ENCODE measurements at places on chromosomes 3 and 15. TPM values are rescaled to one million over a fixed set of nuclear protein-coding genes. Genes with fewer than 3 reads are reported as not detected.

The ITIH1 gene
- total RNA-seq = not detected

The IL5RA gene
- total RNA-seq = 0.30 TPM

The PDE12 gene
- total RNA-seq = 19.9 TPM

DNA sequence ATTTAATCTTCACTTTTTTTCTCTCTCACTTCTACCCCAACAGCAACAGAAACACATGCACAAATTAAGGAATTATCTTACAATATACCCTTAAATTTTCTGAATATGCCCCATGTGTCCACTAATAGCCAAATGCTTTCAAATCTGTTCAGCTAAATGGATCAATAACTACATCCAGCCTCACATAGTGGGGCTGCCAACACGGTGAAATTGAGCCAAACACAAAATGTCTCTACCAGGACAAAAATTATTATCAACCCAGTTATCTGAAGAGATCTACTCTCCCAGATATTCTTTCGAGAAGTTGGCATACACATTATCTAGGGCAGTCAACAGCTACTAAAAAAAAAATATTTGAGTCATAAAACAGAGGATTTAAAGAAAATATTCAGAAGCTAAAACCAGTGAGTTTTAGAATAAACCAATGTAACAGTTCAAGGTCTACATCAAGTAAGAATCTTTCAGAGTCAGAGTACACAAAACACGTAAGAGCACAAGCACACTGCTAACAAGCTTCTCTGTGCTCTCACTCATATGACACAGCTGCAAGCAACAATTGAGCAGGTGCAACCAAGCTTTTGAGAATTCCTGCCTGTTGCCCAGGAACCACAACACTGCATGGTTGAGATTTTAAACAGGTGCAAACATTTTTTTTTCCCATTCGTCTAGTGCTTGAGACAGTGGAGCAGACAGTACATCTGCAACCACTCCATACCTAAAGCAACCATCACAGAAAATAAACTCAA is 247.7 kb downstream of the ZBTB20 start:
- DNase-seq = no peak

DNA sequence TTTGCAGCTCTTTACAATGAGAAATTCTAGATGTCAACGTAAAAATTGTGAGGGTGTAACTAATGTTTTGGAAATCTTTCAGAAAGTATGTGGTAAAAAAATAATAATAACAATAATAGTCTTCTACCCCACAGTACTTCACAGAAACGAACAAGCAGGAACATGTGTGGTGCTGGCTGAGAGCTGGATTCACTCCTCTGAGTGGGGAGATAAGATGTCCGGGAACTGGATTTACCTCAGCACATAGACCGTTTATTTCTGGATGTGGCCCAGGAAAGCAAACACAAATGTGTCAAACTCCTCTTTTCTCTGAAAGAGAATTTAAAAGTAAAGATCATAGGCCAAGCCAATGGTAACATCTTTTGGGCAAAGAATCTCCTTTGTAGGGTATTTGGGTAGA is 103.4 kb downstream of the SLC49A4 start:
- no peak for DNase-seq

DNA sequence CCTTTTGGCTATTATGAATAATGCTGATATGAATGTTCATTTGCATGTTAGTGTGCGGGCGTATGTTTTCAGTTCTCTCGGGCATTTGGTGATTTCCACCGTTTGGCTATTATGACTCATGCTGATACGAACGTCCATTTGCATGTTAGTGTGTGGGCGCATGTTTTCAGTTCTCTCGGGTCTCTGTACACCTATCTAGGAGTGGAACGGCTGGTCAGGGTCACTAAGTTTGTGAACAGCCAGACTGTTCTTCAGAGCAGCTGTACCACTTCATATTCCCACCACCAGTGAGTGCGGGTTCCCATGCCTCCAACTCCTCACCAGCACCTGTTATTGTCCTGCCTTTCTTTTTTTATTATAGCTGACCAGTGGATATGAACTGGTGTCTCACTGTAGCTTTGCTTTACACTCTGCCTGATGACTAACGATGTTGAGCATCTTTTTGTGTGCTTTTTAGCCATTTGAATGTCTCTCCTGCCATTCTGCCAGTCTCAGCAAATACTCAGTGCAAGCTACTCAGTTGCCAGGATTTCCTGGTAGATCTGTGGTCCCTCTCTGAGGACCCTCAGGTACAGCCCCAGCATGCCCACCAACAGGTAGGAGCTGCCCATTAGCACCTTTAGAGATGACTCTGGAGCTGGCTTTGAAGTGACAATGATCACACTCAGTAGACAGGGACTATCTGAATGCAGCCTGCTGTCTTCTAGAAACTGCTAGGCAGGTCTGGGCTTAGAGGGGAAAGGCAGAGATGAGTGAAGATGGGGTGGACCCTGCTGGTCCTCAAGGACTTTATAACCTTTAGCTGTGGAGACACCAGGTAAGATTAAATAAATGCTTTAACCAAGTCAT is 141.1 kb downstream of the XXYLT1 start:
- peak; percentile 64 for DNase-seq

GRCh38 chr3:138186221-138186620 is 880 bp upstream of the ARMC8 start:
- no peak for DNase-seq

DNA sequence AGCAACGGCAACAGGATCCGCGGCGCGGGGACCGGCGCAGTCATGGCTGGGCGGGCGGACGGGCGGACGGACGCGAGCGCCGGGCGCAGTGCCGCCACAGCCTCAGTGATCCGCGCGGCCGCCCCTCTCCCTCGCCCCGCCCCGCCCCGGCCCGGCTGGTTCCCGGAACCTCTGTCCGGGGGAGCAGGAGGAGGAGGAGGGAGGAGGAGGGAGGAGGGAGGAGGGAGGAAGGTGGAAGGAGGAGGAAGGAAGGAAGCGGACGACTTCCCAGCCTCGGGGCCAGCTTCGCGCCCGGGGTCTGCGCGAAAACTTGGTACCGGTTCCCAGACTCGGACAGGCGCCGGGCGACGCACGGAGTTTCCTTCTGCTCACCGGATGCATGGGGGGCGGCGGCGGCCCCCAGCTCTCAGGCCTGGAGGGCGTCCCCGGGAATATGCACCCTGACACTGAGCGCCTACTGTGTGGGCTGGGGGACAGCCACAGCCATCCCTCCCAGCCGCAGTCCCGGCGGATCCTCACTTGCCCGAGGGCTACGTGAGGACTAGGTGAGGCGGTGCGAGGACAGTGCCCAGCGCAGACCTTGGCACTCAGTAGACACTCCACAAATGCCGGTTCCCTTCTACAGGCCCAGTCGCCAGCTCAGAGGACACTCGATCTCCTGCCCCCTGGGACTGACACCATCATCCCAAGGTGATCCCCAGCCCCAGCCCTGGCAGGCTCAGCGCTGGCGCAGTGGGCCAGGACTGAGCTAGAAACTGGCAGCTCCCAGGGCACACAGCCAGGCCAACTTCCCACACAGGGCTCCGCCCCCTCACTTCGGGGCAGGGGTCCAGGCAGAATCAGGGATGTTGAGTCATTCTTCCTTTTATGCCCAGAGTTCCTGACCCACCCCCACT is at the start of gene SHISA5:
SHISA5 (minus strand) TSS at position 124 of the 896 bp plus-strand sequence; CDS start at position 44, 80 bp downstream.
- peak; percentile 74 for DNase-seq

DNA sequence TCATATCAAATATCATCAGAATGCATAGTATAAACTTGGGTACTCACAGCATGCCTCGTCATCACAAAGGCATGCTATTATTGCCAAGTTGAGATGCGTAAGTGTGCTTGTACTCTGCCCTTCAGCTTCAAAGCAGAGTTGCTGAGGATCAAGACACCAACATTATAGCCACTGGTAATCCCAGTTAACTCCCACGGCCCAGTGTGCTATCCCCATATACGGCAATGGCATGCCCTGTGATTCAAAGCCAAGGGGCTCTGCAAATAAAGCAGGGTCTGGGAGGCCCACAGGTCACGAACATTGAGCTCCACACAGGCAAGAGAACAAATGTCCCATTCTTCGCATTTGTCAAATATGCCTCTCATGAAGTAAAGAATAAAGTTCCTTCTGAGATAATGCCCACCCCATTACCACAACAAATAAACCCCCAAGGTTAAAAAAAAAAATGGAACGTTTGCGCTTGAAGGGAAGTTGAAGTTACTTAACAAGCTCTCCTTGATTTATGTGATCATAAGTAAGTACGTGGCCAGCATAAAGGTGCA is 298.1 kb upstream of the NECTIN3 start:
- no peak for DNase-seq

DNA sequence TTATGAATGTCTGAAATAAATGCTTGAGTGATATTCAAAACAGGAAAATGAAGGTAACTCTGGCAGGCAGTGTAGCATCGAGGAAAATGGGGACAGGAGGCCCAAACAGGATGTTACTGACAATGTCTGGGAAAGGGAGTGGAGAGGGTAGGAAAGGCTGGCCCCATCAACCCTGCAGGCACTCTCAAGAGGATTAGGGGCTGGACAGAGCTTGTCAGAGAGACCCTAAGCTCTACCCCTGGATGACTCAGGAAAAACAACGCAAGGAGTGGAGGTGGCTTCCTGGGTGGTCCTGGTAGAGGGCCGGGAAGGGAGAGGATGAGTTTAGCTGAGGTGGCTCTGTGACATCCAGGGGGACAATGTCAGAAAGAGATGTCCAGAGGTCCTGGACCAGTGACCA is 106.0 kb downstream of the RYK start:
- no peak for DNase-seq

DNA sequence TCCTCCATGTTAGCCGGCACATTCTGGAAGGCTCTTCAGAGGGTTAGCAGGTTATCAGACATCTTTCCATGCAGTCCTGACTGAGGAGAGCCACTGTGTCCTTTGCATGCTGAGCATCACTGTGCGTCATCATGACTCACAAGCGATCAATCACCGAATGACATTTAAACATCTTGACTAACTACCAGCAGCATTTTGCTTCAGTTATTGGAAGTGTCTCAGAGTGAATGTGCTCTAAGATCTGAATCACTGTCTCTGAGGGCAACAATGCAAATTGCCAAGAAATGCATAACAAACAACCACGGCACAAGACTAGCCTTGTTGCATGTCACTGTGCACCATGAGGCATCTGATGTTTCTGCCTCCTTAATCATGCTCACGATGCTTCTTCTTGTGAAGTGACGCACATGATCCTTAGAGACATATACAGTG is 18.3 kb upstream of the ATP8B4 start:
- peak; percentile 80 for DNase-seq

DNA sequence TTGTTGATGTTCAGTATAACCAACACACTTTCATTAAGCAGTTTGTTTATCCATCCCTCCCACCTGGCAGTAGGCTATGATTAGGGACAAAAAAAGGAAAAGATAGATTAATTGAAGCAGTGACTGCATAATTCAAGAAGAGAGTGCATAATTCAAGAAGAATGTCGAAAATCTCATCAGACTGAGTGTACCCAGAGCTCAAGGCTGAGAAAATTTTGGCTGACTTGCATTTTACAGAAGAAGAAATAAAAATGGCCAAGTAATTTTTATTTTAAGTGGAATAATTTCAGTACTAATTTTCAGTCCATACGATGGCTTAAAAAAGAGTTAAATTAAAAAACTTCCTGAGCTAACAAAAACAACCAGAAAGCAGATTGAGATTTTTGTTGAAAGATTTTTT is 145.4 kb upstream of the LRRFIP2 start:
- no peak for DNase-seq

DNA sequence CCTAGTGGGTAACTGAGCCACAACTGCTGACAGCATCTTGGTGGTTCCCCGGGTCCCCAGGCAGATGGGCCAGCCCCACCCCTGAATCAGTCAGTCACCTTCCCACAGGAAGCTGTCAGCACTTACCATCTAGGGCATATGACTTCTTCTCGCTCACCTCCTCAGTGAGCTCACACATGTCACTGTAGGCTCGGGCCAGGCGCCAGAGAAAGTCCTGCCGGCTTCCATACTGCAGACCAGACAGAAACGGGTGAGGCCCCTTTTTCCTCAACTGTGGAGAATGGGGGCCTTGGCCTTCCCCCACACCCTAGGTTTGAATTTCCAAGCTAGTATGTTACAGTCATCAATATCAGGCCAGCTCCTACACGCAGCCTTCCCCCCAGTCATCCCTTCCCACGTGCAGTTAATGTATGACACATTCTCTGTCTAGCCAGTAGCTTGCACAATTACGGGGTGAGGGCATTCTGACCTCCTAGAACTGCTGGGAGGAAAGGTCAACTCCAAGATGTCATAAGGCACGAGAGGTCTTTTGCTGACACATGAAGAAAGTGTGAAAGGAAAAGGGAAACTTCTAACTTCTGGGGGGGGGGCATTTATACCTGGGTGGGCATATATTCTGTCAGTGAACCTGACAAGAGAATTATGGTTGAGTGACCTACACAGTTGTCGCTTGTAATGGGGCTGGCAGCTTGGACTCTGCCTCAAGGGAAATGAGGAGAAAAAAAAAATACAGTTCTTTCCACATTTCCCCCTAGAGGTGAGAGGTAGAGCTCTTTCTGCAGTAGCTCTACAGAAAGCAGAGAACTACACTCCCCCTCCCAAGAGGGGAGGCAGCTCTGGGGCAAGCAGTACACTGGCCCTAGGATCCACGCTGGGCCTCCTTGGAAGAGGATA is 10.9 kb downstream of the RMDN3 start:
- peak; percentile 82 for DNase-seq

DNA sequence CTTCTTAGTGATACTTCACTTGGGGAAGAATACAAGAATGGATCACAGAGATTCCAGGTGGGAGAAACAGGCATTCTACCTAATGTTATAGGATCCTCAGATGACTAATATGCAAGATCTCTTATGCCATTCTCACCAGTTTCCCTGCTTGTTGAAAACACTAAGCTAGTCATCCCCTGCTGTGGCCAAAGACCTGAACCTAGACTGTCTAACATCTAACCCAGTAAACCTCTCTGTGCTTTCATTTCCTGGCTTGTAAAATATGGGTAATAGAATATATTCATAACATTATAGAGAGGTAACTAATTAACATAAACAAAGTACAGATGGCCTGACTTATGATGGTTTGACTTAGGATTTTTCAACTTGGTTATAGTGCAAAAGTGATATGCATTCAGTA is 776.3 kb downstream of the TUSC7 start:
- DNase-seq = no peak

GRCh38 chr15:77748078-77749064 is 115.7 kb upstream of the LINGO1 start:
- DNase-seq = no peak

- DNase-seq = no peak
Measured at GRCh38 chr3:190183121-190183520, 62.4 kb upstream of the P3H2 start.

Data from activated CD4-positive, alpha-beta T cell treated with anti-CD3 and anti-CD28 coated beads for 36 hours (primary cell).